ENCODE measurements at places on chromosomes 3 and 15.

DNA sequence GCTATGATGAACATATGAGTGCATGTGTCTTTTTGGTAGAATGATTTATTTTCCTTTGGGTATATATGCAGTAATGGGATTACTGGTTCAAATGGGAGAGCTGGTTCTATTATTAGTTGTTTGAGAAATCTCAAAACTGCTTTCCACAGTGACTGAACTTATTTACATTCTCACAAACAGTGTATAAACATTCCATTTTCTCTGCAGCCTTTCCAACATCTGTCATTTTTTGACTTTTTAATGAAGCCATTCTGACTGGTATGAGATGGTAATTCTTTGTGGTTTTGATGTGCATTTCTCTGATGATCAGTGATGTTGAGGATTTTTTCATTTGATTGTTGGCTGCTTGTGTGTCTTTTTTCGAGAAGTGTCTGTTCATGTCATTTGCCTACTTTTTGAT lies 1124.2 kb downstream of the NAALADL2 start:
- H3K27me3 ChIP-seq: no peaks in the 10 kb centered on the region
- H3K4me3 ChIP-seq: no peak overlapping the region
- H3K27ac ChIP-seq: no peak overlapping the region
- no peak for DNase-seq

DNA sequence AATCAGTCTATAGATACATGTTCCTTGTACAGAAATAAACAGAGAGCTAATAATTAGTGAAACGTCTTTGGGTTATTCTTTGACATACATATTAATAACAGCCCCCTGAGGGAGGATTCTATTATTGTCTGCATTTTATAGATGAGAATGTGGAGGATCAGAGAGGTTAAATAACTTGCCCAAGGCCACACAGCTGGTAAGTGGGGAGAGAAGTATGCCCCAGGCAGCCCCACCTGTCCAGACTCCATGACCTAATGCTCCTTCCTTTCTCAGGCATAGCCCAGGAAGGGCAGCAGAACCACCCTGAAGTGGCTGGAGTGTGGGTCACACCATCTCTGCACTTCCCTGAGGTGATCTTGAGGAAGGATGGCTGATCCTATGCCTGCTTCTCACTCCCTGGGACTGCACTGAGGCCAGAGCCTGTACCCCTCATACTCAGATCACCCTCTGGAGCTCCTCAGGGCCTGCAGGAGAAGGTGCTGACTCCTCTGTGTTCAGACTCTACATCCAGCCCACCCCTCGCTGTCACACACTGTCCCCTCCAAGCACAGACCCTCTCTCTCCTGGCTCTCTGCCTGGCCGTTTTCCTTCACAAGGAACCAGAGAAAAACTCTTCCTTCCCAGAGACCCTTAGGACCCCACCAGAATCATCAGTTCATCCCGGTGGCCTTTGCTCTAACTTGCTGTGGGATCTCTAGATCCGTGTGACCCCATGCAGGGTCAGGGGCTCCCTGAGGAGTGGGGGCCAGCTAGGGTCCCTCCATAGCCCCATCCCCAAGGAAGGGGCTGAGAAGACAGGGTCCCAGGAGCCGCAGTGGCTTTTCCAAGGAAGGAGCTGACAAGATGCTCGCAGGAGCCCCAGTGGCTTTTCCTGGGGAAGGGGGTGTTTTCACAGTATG lies 4.4 kb upstream of the HHATL start:
- no peaks in the 10 kb centered on the region for H3K4me1 ChIP-seq
- H3K27me3 ChIP-seq: no peaks in the 10 kb centered on the region
- H3K4me3 ChIP-seq: no peak overlapping the region
- no peak for DNase-seq
- H3K36me3 ChIP-seq: no peaks in the 10 kb centered on the region

GRCh38 chr3:53490459-53490968 lies 3.9 kb upstream of the CACNA1D start:
- no peak overlapping the region for H3K4me3 ChIP-seq
- H3K27ac ChIP-seq: no peak overlapping the region
- DNase-seq: no peak
- H3K27me3 ChIP-seq: peaks cover 7% of the 10 kb centered on the region
- H3K4me1 ChIP-seq: no peaks in the 10 kb centered on the region
- no peaks in the 10 kb centered on the region for H3K36me3 ChIP-seq

DNA sequence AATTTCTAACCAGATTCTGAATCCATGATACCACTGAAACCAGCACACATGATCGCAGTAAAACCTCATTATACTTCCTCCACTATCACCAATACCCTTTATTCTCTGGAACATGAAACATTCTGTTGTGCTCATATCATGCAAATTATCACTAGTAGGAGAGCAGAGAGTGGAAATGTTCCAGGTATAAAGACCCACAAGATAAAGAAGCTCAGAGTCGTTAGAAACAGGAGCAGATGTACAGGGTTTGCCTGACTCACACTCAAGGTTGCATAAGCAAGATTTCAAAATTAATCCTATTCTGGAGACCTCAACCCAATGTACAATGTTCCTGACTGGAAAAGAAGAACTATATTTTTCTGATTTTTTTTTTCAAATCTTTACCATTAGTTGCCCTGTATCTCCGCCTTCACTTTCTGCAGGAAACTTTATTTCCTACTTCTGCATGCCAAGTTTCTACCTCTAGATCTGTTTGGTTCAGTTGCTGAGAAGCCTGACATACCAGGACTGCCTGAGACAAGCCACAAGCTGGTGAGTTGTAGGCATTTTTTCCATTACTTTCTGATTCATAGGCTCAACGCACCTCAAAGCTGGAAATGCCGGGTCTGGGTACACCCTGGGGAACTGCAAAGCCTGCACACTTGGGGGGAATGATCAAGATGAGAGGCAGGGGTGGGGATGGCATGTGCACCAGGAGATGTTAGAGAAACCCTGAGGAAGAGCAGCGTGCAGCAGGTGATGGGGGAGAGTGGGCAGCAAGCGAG lies at the start of gene CCR2:
TSS of gene CCR2 (plus strand) at position 465 of the 764 bp plus-strand sequence. CDS start 3,417 bp downstream, outside the sequence.
- peak within 1 kb of the TSS; percentile 56 for H3K27ac ChIP-seq
- H3K4me1 ChIP-seq: peaks cover 71% of the 10 kb centered on the region
- H3K36me3 ChIP-seq: no peaks in the 10 kb centered on the region
- H3K27me3 ChIP-seq: no peaks in the 10 kb centered on the region
- H3K4me3 ChIP-seq: peak within 1 kb of the TSS; percentile 46
- DNase-seq: peak; percentile 33

All from MM.1S (cell line).